SW 1271 (cell line): ENCODE measurements at places on chromosomes 16 and 17.

DNA sequence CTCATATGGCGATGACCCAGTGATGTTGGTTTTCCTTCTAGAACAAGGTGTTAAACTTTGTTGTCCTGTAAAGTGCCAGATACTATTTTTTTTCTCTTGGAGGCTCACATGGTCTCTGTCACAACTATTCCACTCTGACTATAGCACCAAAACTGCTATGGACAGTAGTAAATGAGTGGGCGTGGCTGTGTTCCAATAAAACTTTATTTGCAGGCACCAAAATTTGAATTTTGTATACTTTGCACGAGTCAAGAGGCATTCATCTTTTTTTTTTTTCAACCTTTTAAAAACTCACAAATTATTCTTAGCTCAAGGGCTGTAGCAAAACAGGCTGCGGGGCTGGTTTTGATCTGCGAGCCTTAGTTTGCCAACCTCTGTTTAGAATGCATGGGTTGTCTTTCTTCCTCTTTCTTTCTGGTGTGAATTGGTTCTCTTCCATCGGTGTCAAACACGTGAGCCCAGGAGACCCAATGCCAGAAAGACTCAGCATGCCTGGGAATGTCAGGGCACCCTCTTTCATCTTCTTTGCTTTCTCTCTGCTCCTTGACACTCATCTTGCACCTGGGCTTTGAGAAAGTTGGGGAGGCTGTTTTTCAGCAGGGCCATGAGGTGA, 2.1 kb downstream of the SYT17 start:
- DNase-seq, result no peak

DNA sequence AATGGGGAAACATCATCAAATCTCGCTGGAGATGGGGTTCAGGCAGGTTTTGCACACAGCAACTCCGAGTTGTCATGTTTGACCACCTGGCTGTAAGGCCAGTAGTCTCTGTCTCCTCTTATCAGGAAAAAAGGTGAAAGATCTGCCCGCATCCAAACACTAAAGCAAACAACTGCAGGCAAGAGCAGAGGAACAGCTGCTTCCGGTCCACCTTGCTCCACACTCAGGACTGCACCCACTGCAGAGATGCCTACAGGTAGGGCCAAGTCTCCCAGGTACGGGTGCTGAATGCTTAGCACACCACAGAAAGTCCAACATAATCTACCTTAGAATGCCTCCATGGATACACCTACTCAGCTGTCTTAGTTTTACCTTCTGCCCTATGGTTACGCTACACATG, 7.3 kb downstream of the TEX2 start:
- DNase-seq, result no peak

DNA sequence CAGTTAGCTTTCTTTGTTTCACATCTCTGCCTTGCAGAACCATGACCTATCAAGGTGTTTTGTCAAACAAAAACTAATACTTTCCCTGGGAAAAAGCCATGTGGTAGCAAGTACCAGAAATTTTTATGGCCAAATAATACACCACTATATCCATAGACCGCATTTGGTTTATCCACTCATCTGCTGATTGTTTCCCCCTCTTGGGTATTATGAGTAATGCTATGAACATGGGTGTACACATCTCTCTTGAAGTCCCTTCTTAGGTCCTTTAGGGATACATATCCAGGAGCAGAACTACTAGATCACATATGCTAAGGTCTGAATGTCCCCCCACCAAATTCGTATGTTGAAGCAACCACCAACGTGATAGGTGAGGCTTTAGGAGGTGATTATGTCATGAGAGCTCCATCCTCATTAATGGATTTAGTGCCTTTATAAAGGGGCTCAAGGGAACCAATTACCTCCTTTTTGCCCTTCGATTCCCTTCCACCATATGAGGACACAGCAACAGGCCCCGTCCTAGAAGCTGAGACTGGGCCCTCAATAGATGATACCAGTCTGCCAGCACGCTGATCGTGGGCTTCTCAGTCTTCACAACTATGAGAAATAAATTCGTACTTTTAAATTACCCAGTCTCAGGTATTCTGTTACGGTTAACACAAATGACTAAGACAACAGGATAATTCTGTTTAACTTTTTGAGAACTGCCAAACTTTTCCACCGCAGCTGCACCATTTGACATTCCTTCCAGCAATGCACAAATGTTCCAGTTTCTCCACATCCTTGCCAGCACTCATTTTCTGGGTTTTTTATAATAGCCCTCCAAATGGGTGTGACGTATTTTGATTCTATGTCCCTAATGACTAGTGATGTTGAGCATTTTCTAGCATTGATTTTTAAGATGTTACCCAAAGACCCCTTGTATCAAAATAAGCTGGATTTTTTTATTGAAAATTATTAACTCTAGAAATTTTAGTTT, 30.0 kb downstream of the SIAH1 start:
- DNase-seq, result no peak

DNA sequence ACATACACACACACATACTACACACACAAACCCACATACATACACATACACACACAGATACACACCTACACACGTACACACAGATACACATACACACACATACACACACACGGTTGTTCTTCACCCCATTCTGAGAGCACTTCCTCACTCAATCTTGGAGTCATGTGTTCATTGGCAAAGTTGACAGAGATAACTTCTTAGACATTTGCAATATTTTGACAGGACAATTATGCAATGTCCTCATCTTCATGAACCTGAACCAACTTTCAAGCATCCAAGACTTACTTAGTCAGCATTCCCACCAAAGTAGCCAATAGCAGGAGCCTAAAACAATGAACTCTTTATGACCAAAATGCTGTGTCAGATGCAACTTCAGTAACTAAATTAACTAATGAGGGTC, 77.1 kb upstream of the DNAH17 start:
- DNase-seq, result no peak

DNA sequence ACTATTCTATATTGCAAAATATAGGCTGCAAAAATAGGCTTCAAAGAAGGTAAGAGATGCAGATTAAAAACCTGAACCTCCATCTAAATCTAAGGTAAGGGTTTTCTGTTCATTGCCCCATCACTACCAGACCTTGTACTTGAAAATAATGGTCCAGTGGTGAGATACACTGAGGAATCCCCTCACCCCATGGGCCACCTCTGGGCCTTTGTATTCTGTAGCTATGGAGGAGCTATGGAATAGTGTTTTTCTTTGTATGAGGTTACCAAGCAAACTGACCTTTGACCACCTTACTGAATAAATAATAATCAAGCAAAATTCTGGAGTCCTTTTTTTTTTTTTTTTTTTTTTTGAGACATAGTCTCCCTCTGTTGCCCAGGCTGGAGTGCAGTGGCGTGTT, 4.8 kb upstream of the UBE2Z start:
- no peak for DNase-seq

DNA sequence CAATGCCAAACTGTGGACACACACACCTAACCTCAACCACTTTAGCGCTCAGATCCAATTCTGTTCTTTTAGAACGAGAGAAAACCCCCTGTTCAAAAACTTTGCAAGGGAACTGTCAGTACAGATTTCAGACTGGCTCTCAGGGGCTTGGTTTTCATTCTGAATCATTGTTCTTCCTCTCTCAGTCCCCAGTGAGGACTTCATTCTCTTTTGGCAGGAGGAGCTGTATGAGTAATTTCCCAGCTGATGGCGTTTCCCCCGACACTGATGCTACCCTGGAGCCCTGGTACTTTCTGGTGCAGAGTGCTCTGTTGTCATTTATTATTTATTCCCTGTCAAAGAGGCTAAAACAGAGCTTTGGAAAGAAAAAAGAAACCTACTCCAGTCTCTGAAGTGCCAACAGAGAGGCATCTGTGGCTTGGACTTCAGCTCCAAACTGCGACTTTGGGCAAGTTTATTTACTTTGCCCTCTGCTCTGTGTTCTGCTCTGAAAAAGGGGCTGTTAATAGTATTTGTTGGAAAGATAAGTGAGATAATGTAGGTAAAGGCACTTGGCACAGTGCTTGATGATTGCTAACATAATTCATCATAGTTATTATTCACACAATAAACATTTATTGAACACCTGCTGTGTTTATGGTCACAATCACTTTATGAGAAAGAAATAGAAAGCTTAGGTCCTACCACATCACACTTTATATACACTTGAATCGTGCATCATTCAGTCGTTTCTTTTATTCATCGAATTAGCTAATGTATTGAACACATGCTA, 28.3 kb downstream of the ETV4 start:
- DNase-seq, result no peak

DNA sequence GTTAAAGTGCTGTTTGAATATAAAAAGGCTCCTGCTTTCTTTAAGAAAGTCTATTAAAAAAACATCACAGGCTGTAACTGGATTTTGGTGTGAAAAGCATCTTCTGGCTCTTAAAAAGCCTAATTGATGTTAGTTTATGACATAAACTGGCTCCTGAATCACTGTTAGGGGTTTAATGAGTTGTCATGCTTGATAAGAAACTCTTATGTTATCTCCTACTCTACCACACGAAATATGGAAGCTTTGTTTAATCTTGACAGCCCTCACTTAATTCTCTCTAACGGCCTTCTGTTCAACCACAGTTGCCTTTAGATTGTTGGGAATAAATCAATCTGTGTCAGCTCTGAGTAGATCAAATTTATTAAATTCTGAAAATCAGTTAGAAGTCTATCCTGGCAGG, 51.5 kb downstream of the CPPED1 start:
- DNase-seq, result no peak

DNA sequence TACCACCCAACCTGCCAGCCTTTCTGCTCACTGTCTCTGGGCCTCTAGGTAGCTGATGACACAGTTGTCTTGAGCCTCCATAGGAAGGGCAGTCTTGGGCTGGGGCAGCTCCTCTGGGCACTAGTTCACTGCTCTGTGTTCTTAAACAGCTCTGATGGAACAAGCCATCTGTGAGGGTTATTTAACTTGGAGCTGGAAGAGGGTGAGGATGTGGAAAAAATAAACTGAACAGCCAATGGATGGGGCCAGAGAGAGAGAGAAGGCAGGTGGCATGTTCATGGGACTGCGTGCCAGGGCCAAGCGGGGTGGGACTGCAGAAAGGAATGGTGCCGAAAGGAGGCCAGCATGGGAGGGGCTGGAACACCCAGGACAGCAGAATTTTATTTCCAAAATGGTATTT, 52.6 kb downstream of the HIC1 start:
- DNase-seq, result no peak

DNA sequence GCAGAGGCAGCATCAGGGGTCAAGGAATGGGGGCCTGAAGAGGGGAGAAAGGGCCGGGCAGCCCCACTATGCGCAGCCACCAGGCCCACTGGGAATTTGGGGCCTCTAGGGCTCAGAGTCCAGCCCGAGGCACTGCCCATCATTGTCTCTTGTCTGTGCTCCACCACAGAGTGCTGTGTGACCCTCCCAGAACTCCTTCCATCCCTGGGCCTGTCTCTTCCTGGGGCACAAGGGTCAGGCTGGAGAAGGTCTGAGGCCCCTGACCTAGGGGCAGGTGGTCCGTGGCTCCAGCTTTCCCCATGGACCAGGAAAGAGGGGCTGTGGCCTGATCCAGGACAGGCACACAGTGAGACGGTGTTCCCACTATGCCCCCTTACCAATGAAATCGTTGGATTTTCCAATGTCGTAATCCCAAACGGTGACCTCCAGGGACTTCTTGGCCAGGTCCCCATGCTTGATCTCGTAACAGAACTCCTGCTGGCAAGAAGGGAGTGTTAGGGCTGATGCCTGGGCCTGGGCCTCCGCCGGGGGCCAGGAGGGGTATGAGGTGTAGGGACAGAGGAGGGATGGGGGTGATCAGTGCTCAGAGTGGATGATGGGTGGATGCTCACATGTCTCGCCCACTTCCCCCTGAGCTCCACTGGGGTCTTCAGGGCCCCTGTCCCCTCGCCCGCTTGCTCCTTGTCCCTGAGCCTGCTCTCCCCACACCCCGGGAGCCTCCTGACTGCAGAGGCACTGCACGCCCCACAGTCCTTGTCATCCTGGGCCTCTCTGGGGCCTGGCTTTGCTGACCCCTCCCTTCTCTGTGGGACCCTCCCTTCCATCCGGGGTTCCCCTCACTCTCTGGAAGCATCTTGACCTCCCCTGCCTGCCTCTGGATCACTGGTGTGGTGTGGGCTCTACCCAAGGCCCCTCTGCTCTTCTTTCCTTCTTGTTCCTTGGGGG, 10.7 kb downstream of the SCGB1C2 start:
- no peak for DNase-seq

GRCh38 chr17:82394278-82394677, 22.7 kb downstream of the UTS2R start:
- no peak for DNase-seq

- DNase-seq, result no peak
These were observed 32.3 kb upstream of the EMP2 start for GRCh38 chr16:10612649-10613179.

- no peak for DNase-seq
These were observed 116.0 kb upstream of the SOX9 start for GRCh38 chr17:72004611-72005331.

GRCh38 chr16:9657641-9658040, 524.6 kb downstream of the GRIN2A start:
- no peak for DNase-seq

DNA sequence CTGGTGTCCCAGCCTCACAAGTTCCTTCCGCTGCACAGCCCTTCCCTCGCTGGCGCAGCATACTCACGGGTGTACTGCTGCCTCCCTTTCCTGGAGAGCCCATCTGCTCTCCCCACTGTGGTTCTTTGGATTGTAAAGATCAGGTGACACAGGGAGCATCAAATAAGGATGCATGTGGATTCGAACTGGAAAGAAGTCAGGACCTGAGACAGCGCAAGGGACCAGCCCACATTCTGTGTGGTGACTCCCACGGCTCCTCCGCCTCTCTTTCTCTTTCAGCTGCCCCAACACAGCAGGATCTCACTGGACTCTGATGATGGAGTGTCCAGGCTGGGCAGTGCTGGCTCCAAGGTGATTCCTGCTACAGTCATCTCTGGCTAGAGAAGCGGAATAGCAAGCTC, 8.1 kb downstream of the LDAF1 start:
- no peak for DNase-seq

- no peak for DNase-seq
These were observed 551 bp downstream of the WDR81 start for GRCh38 chr17:1724869-1725641.

- no peak for DNase-seq
These were observed 385.4 kb upstream of the CDH5 start for GRCh38 chr16:65981057-65981456.

DNA sequence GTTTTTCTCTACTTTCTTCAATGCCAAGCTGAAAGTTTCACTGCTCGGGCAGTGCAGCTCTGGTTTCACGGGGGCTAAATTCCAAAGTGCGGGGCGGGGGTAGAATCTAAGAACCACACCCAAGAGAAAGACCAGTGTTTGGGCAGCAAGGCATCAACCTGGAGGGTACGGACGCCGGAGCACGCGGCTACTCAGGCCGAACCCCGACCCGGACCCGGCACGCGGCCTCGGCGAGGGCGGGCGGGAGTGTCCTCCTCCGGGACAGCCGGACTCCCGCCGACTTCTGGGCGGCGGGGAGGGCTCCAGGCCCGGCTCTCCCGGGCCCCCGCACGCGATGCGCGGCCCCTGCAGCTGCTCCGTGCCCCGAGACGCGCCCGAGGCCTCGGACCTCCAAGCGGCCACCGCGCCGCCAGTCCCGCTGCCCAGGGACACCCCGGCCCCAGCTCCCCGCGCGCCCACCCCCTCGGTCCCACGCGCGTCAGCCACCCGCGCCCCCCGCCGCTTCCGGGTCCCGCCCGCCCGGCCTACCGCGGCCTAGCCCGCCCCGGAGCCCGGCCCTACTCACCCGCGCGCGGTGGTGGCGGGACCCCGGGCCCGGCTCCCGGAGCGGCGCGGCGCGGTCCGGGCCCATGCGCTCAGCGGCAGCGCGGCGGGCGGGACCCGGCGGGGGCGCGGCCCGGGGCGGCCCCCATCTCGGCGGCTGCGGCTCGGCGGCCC, 561 bp downstream of the AXIN1 start:
- DNase-seq, result no peak
